ENCODE measurements at places on chromosomes 5 and 9. TPM values are rescaled to one million over a fixed set of nuclear protein-coding genes. Genes with fewer than 3 reads are reported as not detected.
A peak's percentile ranks its signal among the peaks of the same experiment; 100 is the strongest.

DNA sequence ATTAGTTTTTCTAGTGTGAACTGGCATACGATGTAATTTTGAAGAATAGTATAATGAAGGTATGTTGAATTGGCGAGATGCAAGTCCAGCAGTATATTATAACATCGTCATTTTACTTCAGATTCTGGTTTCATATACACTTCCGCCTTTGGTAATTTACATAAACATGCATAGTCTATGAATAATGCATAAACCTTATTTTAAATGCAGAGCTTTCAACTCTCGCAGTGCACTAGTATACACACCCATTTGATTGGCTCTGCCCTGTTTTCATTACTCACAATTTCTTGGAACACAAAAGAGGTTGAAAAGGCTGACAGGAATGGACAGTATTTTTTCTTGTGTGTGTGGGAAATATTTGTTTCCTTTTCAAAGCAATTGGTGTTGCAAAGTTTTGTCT, 128.9 kb upstream of the CCNH start:
- no peaks in the 10 kb centered on the region for H3K4me1 ChIP-seq
- H3K36me3 ChIP-seq = no peaks in the 10 kb centered on the region
- DNase-seq = no peak

- no peak overlapping the region for H3K27ac ChIP-seq
- H3K4me1 ChIP-seq = no peaks in the 10 kb centered on the region
- H3K27me3 ChIP-seq = no peaks in the 10 kb centered on the region
- DNase-seq = no peak
- H3K4me3 ChIP-seq = no peak overlapping the region
- no peaks in the 10 kb centered on the region for H3K36me3 ChIP-seq
These were observed 56.6 kb downstream of the ELAVL2 start for GRCh38 chr9:23769307-23769935.

GRCh38 chr9:130043654-130044623, 950 bp upstream of the FNBP1 start:
- H3K4me3 ChIP-seq = peak overlapping the region; percentile 90
- H3K27me3 ChIP-seq = no peaks in the 10 kb centered on the region
- DNase-seq = no peak
- H3K36me3 ChIP-seq = peaks cover 18% of the 10 kb centered on the region
- no peak overlapping the region for H3K27ac ChIP-seq

- no peaks in the 10 kb centered on the region for H3K27me3 ChIP-seq
- no peak overlapping the region for H3K27ac ChIP-seq
- H3K4me1 ChIP-seq = no peaks in the 10 kb centered on the region
- H3K4me3 ChIP-seq = no peak overlapping the region
- DNase-seq = no peak
These were observed 36.1 kb upstream of the COL5A1 start for GRCh38 chr9:134605351-134605965.

The ANKRD34B gene
- total RNA-seq = 0.29 TPM

GRCh38 chr9:117462861-117463260, 48.0 kb upstream of the ASTN2 start:
- DNase-seq = no peak
- H3K4me1 ChIP-seq = no peaks in the 10 kb centered on the region
- H3K36me3 ChIP-seq = no peaks in the 10 kb centered on the region

Measured in Calu3 (cell line).